ENCODE measurements at places on chromosomes 2 and 18.
A peak's percentile ranks its signal among the peaks of the same experiment; 100 is the strongest.

- no peak for DNase-seq
Measured at GRCh38 chr2:66853585-66853984, 418.7 kb downstream of the MEIS1 start.

DNA sequence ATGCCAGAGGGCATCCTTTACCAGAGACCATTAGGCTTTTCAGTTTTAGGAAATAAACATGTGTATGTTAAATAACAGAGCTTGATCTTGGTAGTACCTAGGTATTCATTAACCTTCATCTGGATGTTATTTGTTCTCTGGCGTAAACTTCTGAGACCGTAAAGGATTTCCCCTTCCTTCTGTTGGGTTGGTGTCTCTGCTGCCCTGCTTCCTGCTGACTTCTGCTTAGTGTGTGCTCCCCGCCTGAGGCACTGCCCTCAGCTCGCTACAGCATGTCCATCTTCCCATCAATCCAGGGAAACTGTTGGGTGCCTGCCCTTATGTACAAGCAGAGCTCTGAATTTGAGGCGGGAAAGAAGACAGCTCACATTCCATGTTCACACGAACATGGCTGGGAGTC is 177.9 kb downstream of the TPGS2 start:
- no peak for DNase-seq

DNA sequence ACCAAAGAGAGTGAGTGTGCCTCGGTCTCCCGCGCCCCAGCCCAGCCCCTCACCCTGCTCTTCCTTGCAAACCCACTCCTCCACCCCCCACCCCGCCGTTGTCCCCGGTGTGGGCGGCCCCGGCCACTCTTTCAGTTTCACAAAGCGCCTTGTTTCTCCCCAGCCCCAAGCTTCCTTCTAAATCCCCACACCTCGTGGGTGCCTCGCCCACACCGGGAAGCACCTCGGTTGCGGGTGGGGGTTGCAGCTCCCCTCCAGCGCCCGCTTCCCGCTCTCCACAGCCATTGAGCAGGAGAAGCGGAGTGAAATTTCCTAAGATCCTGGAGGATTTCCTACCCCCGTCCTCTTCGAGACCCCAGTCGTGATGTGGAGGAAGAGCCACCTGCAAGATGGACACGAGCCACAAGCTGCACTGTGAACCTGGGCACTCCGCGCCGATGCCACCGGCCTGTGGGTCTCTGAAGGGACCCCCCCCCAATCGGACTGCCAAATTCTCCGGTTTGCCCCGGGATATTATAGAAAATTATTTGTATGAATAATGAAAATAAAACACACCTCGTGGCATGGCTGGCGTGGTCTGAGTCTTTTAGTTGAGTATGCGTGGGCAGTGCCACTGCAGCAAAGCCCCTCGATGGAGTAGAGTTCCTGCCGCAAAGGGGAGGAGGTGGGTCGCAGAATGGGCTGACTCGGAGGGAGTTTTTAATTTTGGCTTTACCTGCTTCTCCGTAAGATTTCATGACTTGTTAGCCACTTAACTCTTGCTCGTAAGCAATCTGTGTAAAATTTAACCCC is 848 bp downstream of the TMSB10 start:
- peak; percentile 93 for DNase-seq

GRCh38 chr2:144357623-144358373 is 162.1 kb downstream of the ZEB2 start:
- peak; percentile 84 for DNase-seq

- DNase-seq, result no peak
Measured at GRCh38 chr2:166376488-166376828, 714 bp upstream of the SCN9A start.

- no peak for DNase-seq
Measured at GRCh38 chr18:59696311-59697235, 650 bp downstream of the CCBE1 start.

DNA sequence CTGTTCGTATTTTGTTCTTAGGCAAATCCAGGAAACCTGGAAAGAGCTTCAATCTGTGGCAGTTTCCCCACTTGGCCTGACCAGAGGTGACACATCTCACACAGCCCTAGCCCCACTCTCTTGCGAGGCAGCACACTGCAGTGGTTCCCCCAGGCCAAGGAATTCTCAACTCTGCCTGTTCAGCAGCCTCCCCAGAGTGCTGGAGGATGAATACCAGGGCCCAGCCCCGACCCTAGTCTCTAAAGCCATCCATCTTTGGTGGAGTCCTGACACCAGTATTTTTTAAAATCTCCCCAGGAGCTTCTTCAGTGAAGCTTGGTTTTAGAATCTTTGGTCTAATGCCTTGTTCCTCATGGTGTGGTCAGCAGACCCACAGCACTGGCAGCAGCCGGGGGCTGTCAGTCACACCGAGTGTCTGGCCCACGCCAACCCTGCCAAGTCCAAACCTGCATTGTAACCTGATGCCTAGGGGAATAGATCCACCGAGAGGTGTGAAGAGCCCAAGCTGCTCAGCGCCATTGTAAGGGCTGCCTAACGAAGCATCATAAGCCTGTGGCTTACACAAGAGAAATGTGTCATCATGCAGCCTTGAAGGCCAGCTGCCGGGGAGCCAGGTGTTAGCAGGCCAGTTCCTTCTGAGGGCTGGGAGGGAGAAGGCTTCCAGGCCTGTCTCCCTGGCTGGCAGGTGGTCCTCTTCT is 428.7 kb upstream of the ID2 start:
- DNase-seq, result no peak

DNA sequence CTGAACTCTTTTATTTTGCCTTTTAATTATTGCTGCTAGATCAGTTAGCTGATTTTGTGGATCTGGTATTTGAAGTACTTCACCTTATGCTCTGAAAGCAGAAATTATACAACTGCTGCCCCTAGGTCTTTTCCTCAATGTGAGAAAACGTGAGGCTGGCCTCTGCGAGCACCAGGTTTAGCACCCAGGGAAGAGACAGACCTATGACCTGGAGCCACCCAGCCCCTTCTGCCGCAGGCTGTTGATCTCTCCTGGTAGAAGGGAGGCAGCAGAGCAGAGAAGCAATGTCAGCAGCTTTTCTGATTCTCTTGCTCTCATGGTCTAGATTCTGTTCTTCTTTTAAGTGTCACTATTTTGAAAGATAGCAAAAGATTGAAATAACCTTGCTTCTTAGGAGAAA is 19.9 kb downstream of the TRAPPC12 start:
- DNase-seq, result no peak

GRCh38 chr18:76351961-76352581 is 143.0 kb downstream of the ZNF516 start:
- DNase-seq, result no peak

GRCh38 chr2:172114579-172114978 is 11.9 kb upstream of the DLX2 start:
- DNase-seq, result no peak

DNA sequence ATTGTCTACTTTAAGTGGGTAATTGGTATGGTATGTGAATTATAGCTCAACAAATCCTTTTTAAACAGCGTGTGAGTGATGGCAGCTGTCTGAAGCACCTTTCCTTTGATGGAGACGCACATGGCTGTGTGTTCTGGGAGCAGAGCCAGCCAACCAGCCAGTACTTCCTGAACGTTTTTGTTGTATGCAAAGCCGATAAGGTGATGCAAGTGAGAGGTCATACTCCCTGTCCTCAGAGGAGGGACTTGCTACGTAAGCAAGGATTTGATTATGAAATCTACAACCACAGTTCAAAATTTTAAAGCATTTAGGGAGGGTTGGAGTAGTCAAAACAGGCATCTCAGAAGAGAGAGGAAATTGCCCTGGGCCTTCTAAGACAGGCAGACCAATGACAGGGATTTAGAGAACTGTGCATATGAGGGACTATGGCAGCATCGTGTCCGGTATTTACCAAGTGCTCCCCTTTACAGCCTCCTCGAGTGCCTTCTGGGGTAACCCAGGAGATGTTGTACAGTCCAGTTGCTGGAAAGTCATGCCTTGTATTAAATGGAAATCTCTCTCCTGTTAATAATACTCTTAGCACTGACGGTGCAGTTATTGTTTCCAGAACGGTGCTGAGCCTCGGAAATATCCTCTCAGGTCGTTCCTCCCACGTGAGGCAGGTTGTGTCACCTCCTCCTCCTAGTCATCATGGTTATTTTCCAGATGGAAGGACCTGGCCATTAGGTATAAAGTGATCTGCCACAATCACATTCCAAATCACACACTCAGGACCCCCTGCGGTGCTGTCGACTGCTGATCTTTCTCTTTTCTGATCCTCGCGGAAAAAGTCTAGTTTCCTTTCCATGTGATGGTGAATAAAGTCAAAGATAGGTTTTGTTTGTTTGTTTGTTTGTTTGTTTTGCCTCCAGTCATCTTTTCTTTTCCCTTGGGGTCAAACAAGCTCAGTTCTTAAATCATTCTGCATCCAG is 28.4 kb downstream of the ARHGEF4 start:
- peak; percentile 26 for DNase-seq

- DNase-seq, result no peak
Measured at GRCh38 chr2:121999264-121999663, 243.8 kb downstream of the TSN start.

GRCh38 chr2:144598906-144599305 is 79.0 kb upstream of the ZEB2 start:
- DNase-seq, result no peak

- DNase-seq, result no peak
Measured at GRCh38 chr2:70354264-70354949, 52.5 kb upstream of the FAM136A start.

DNA sequence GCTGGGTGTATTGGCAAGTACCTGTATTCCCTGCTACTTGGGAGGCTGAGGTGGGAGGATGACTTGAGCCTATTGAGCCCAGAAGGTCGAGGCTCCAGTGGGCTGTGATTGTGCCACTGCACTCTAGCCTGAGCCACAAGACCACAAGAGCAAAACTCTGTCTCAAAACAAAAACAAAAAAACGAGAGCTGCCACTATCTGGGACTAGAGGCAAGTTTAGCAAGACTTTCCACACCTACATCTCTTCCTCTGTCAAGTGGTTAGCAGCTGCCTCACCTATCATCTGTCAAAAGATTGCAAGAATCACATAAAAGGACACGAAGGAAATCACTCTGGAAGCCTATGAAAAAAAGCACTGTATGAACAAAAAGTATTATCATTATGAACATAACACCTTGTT is 55.2 kb upstream of the RIOK3 start:
- DNase-seq, result no peak

- DNase-seq, result peak; percentile 96
Measured at GRCh38 chr2:113376913-113377445, 60.5 kb upstream of the ZNG1B start.

- peak; percentile 18 for DNase-seq
Measured at GRCh38 chr2:28648147-28648546, 103.5 kb upstream of the PPP1CB start.

DNA sequence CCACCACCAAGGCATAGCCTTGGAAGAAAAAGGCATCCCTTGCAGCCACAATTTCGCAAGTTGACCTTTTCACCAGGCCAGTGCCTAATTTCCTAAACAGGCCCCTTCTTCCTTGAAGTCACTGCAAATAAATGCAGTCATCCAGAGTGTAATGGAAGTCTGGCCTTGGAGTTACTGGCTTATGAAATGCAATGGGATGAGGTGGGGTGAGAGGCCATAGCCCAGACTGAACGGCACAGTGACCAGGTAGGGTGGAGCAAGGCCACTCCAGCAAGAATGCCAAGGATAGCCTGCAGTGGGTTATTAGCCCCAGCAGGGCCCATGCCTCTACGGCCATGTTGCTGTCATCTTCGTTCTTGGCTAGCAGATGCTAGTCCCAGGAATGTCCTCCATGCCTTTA is 68.4 kb downstream of the BCL11A start:
- DNase-seq, result no peak

GRCh38 chr2:120739438-120740090 is 3.9 kb downstream of the GLI2 start:
- no peak for DNase-seq

- DNase-seq, result peak; percentile 34
Measured at GRCh38 chr2:160075171-160075570, 12.8 kb upstream of the PLA2R1 start.

DNA sequence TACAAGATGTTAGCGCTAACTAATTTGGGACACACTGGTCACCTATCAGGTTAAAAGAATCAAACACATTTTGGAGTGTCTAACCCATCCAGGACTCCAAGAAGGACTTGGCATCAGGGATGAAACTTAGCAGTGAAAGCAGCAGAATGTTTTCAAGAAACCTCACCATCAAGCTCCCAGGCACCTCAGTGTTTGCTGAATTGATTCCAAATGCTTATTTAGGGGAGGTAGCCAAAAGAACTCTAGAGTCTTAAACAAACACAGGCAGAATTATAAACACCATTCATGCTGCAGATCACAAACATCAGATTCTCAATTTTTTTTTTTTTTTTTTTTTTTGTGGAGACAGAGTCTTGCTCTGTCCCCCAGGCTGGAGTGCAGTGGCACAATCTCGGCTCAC is 122.8 kb upstream of the UXS1 start:
- DNase-seq, result no peak

DNA sequence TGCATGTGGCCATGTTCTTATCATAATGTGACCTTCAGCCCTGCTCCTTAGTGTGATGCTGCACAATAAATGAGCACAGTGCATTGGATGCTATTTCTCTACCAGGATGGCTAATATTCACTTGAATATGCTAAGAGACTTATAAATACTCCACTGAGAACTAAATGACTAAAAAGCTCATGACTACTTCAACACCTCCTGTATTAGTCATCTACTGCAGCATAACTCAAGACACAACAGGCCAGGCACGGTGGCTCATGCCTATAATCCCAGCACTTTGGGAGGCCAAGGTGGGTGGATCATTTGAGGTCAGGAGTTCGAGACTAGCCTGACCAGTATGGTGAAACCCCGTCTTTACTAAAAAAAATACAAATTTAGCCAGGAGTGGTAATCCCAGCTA is 213.4 kb downstream of the RND3 start:
- DNase-seq, result no peak

GRCh38 chr2:172013396-172013795 is 13.6 kb downstream of the METAP1D start:
- peak; percentile 51 for DNase-seq

DNA sequence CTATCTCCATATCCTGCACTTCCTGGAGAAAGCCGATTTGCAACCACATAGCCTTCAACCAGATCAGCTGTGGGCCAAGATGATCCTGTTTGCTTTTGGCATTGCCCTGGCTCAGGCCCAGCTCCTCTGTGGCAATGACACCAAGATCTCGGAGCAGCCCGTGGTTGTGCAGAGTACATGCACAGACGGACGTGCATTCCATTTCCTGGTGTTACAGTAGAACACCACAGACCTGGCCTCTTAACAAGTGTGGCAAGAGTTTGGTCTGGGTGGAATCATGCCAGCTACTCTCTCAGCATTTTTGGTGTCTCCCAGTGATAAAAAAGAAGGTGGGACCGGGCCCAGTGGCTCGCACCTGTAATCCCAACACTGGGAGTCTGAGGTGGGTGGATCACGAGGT is 20.0 kb downstream of the MALT1 start:
- no peak for DNase-seq
